ENCODE measurements at places on chromosomes 2 and 18.
A peak's percentile ranks its signal among the peaks of the same experiment; 100 is the strongest.

- no peak for DNase-seq
These were observed 35.2 kb upstream of the STPG4 start for GRCh38 chr2:47190188-47190881.

- DNase-seq: no peak
These were observed 14.5 kb downstream of the CCDC88A start for GRCh38 chr2:55405116-55405515.

- no peak for DNase-seq
These were observed 99.4 kb upstream of the TRIB2 start for GRCh38 chr2:12617366-12617765.

DNA sequence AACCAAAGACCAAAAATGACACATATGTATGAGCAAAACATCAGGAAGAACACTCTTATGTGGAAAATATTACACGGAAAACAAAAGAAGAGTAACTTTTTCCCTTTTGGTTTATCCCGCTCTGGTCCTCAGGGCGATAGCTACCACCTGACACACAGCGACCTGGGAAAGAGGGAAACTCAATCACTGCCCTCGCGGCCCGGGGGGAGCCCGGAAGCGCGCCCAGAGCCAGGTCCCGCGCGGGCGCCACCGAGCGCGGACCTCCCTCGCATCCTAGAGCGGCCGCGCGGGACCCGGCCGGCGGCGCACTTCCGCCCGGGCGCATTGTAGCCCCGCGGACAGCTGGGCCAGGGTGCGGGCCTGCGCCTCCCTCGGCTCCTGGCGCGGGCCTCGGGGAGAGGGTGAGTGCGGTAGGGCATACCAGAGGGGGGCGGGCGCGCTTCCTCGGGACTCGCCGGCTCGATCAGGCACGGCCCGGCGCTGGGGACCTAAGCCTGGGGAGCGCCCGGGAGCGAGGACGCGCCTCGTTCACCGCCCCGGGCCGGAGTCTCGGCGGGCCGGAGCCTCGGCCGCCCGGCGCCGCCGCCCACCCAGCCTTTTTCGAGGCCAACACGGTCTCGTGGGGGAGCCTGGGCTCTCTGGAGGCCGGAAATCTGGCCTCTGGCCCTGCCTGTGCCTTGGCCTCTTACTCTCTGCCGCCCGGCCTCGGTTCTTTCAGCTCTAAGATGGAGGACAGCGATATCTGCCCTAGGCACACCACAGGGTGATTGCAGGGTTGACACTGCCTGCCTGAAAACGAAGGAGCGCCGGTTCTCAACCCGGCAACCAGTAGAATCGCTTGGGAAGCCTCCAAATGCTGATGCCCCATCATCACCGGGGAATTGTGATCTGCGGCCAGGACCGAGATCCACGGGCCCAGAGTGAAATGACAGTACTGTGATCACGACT lies at the start of gene ELAC1:
TSS of gene ELAC1 (plus strand) at position 327 of the 948 bp plus-strand sequence. CDS start 6,365 bp downstream, outside the sequence.
- DNase-seq: peak; percentile 62

DNA sequence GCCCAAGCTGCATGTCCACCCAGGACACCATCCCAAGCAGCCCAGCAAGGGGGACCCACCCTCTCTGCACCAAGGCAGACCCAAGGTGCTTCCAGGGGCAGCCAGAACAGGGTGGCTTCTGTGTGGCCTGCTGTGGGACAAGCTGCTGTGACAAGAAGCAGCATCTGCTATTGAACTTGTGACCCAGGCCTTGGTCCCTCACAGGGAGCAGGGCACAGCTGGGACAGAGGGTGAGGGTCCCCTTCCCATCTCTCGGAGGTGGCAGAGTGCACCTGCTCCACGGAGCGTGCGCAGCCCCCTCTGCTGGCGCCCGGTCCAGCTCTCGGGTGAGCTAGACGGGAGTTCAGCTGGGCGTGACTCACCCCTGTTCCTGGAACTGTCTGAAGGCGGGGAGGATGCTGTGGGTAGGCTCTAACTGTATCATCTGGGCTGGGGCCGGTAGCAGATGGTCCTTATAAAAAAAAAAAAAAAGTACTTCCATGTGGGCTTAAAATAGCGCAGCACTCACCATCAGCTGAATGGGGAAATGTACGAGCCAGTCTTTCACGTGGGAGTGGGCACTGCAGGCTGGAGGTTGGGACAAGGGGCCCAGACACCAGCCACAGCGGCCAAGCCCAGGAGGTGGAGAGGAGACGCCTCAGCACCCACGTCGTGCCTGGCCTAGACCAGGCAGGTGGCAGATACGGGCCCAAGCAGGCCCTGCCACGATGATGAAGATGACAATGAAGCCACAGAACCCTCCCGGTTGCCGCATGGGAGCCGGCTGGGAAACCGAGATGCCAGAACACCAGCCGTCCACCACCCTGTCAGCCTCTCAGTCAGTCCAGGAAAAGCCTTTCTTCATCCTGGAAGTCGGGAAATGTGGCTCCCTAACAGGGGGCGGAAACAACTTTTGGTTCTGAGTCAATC lies 136.8 kb upstream of the ID2 start:
- DNase-seq: peak; percentile 93
